ENCODE measurements at places on chromosomes 4 and X.

GRCh38 chr4:82525307-82525911 lies 36.4 kb downstream of the TMEM150C start:
- DNase-seq, result no peak

- no peak for DNase-seq
Observed at GRCh38 chrX:142134533-142134932, 70.6 kb downstream of the MAGEC2 start.

DNA sequence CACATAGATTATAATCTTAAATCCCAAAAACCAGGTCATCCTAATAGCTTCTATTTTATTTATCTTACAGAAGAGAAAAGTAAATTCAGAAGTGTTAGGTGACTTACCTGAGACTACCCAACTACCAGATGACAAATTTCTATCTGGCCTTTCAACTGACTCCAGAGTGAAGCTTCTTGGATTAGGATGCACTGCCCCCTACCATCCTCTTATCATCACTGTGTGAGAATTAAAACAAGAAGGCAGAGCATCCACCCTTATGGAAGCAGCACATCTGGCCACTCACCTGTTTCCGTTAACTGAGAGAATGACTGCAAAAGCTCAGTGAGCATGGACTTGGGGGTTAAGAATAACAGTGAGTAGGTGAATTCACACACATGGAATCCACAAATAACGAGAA lies 502.6 kb upstream of the TECRL start:
- DNase-seq, result peak; percentile 16

- DNase-seq, result no peak
Observed at GRCh38 chrX:151780621-151781020, 46.1 kb downstream of the CNGA2 start.

- no peak for DNase-seq
Observed at GRCh38 chr4:87108142-87108546, 112.3 kb downstream of the KLHL8 start.

GRCh38 chrX:51047950-51048349 lies 137.4 kb downstream of the BMP15 start:
- no peak for DNase-seq

GRCh38 chr4:76993787-76994641 lies 44.5 kb downstream of the SEPTIN11 start:
- DNase-seq, result no peak

GRCh38 chr4:183297675-183298074 lies 22.4 kb downstream of the CLDN22 start:
- no peak for DNase-seq

DNA sequence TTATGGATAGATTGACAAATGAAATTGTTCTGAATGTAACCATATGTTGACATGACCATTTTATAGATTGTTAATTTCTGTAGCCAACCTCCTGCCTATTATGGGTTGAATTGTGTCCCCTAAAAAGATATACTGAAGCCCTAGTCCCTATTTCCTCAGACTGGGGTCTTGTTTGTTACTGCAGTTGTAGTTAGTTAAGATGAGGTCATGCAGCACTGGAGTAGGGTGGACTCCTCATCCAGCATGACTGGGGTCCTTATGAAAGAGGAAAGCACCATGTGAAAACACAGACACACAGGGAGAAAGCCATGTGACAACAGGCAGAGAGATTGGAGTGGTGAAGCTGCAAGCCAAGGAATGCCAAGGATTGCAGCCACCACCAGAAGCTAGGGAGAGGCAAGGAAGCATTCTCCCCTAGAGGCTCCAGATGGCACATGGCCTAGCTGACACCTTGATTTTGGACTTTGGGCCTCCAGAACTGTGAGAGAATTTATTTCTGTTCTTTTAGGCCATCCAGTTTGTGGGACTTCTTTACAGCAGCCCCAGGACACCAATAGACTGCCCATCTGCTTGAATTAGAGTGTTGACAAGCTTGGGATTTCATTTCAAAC lies 14.0 kb downstream of the MTM1 start:
- DNase-seq, result no peak

DNA sequence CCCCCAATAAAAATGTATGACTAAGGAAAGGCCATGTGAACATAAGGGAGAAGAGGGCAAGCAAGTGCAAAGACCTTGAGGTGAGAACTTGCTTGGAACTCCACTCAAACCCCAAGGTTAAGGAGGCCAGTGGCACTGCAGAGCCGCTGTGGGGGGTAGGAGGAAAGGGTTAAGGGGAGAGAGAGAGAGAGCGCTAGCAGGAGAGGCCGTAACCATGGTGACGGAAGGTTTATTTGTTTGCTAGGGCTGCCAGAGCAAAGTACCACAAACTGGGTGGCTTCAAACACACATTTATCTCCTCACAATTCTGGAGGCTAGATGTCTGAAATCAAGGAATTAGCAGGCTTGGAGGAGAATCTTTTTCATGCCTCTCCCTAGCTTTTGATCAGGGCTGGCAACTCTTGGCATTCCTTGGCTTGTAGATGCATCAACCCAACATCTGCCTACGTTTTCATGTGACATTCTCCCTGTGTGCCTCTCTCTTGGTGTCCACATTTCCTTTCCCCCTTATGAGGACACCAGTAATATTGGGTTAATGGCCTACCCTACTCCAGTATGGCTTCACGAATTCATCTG lies 35.2 kb downstream of the SMIM20 start:
- peak; percentile 70 for DNase-seq

DNA sequence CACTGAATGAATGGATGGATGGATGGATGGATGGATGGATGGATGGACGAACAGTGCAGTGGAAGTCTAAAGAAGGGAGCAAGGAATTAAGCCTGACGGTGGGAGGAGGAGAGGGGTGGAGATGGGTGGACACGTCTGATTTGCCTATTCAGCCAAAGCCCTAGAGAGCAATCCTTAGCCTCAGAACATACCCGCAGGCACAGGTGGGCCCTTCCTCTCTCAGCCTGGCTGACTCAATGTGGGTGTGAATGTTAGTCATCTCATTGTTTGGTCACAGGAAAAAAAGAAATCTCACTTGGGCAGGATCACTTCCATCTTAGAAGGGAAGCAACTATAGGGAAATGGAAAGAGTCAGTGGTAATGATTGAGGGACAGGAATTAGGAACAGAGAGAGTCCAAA lies 165.9 kb downstream of the PJA1 start:
- no peak for DNase-seq

- DNase-seq, result no peak
Observed at GRCh38 chrX:28324321-28324721, 262.9 kb upstream of the IL1RAPL1 start.

DNA sequence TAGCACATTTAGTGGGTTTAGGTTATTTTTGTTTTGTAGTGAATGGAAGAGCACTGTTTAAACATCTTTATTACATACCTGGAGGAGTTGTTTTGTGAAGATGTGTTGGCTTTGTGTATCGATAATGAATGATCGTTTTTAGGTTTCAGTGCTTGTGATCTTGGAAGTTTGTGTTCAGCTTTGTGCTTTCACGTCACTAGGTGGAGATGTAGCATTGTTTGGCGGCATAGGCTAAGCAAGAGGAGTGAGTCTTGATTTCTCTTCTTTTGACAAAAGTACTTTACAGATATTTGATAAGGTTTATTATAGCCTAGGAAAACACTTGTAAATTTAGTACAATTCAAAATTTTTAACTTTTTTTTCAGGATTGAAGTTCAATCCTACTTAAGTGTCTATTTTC lies 50.4 kb downstream of the PDK3 start:
- DNase-seq, result peak; percentile 22

GRCh38 chr4:111434586-111434985 lies 710.7 kb upstream of the FAM241A start:
- DNase-seq, result no peak

- no peak for DNase-seq
Observed at GRCh38 chrX:72573158-72573511, 492 bp upstream of the HDAC8 start.

GRCh38 chrX:15616531-15616930 lies 15.8 kb upstream of the ACE2 start:
- no peak for DNase-seq

DNA sequence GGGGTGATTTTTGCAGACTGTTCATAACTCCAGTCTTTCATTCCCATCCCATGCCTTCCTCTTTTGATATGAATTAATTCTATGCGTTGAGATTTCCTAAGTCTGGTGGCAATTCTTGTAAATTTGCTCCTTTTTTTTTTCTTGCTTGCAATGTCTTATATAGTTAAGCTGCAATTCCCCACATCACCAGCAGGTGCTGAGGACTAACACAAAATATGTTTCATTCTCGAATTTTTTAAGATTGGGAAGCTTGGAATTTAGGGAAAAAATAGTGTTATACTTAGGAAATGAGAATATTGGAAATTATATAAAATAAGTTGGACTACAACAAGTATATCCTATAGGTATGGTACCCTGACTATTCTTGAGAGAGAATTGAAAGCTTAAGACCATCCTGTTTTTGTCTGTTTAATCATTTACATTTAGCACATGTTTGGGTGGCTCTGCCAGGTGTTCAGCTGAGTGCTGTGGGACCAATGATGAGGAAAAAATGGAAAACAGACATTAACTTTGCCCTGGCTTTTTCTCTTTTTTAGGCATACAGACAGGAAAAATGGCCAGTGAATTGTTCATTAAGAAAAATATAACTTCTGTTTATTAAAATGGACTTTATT lies 30.2 kb downstream of the AFF2 start:
- no peak for DNase-seq

DNA sequence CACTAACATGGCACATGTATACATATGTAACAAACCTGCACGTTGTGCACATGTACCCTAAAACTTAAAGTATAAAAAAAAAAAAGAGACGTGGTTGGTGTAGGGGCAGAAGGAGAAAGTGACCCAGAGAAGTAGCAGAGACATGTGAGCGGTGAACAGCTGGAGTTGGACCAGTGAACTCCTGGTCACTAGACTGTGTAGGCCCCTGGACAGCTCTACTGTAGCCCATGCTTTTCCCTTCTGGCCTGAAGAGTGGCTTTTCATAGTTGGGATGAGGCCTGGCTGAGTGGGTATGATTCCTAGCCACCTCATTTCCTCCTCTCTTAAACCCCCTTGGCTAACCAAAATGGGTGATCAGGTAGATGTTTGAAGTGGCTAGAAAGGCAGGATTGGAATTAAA lies 16.4 kb downstream of the TSPAN7 start:
- no peak for DNase-seq

DNA sequence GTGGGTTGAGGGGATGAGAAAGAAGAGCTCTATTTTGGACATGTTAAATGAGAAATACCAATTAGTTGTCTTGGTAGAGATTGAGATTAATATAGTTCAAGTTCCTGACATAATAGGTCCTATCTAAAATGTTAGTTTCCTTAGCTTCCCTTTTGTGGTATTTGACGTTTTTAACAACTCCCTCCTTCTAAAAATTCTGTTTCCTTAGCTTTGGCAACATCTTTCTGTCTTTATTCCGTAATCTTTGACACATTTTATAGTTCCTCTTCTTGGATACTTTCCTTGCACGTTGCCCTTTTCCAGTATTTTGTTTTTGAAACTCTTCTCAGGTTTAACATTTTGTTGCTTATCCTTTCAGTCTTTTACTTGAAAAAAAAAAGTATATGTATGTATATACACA lies 36.9 kb downstream of the LAMTOR3 start:
- no peak for DNase-seq

- peak; percentile 77 for DNase-seq
Observed at GRCh38 chrX:9312922-9313867, 151.7 kb upstream of the TBL1X start.

- no peak for DNase-seq
Observed at GRCh38 chrX:43978226-43978625, 5.0 kb upstream of the NDP start.

GRCh38 chr4:17535242-17535641 lies 20.3 kb downstream of the CLRN2 start:
- no peak for DNase-seq

- no peak for DNase-seq
Observed at GRCh38 chr4:89427782-89428181, 120.2 kb upstream of the GPRIN3 start.

DNA sequence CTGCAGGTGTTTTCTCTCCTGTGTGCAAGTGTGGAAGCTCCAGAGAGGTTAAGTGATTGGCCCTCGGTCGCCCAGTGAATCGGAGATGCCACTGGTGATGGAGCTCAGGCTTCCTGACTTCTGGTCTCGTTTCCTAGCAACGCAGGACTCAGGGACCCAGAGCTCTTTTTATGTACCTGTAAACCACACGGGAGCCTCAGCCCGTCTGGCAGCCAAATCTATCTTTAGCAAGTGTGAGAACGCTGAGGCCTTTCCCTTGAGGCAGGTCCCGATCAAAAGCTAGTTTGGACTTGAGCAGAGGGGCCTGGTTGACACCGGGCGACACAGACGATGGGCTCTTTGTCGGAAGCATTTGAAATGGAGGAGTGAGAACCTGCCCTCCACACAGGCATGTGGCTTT lies 116.8 kb downstream of the SORCS2 start:
- no peak for DNase-seq

DNA sequence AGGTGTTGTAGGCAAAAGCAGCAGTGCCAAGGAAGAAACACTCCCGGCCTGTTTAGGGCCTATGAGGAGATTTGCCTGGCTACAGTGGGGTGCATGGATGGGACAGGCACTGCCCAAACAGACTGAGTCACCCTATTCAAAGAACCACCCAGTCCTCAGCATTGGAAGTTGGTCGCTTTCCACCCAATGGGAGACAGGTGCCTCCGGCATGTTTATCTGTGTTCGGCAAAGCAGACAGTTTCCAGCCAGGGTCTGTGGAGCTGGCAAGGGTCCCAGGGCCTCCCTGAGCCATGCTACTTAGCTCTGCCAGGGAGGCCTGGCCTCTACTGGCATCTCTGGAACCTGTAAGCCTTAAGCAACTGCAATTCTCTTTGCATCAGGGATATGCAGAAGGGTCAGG lies 165.1 kb upstream of the ATP6AP2 start:
- no peak for DNase-seq

DNA sequence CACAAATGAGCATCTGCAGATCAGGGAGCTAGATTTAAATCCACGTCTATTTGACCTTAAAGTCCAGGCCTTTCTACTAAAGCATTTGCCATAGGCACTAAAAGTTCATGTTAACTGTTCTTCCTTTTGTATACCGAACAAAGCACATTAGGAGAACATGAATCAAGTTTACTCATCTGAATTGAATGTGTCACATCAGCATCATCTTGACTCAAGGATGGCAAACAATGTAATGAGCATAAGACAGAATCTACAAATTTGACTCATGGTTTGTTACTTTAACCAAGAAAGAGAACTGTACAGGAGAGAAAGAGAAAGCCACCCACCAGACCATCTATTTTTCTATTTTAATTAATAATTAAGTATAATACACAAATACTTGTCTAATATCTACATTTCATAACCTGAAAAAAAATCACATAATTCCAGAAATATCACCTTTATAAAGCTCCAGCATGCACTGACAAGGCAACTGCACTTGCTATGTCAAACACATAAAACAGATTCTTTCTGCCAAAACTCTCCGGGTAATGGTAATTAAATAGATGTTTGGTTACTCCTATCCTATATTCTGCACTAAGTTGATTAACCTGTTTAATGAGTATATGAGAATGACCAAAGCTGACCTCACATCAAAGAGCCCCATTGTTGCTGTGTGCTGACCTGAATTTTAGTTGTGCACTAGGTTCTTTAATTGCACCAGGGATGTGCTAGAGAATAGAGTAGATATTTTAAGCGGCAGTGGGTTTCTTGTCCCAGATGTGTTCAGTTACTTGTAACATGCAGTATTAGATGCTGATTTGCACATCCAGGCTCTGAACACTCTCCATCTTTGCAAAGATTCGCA lies 42.5 kb upstream of the LEF1 start:
- DNase-seq, result no peak

Measured in H7 (cell line).